ENCODE measurements at places on chromosomes 1 and 21.

DNA sequence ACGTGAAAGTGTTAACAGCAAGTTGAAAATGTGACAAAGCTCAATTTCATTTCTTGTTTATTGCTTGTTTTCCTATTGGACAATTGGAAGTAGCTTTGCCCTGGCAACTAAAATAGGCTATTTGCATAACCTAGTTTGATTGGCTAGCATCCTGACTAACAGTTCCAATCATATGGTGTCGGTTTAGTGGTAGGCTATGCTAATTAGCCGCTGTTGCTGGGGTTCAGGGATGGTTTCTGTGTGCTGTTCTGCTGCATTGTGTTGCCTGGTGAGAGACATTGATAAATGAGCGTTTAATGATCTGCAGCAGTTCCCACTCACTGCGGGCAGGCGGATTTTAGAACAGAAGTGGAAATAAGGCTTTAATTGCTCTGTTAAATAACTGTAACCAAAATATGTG lies 68.5 kb downstream of the DYRK1A start:
- peak; percentile 71 for DNase-seq

- no peak for DNase-seq
Observed at GRCh38 chr1:58156124-58156468, 390.4 kb downstream of the OMA1 start.

DNA sequence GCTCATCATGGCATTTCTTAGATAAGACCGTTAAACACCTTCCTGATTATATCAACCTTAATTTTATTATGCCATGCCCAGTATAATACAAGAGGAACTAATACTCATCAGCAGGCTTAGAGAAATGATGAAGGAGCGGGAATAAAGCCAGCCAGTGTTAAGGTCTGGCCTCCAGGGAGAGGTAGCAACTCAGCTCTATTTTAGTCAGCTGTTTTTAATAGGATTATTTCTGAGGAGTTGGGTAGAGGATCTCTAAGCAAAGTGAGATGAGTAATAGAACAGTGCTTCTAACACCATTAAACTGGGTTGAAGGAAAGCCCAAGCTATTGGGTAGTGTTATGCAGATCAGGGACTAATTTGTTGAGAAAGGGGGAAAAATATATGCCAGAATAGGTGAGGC lies 921.5 kb downstream of the TTLL7 start:
- no peak for DNase-seq

DNA sequence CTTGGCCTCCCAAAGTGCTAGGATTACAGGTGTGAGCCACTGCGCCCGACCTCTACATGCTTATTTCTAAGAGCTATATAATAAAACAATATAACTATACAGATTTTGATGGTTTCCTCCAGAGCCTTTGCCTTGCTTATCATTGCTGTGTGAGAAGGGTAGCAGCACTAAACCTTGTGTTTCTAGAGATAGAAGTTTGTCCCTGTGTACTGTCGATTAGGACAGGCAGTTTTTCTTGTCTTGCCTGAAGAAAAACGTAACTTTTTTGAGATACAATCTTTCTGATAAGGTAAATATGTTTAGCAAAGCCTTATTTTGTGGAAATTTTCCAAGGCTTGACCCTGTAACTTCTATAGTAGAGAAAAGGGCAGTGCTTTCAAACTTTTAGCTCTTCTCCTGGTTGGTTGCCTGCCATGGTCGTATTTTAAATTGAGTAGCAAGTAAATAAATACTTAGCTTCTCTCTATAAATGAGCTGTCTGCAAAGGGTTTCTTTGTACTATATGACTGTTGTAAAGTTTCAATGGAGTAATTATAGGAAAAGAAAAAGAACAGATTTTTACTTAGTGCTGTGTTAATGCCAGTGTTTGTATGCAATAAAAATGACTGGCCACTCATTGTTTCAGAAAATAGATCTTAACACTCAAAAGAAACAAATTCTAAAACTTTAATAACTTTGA lies 86.4 kb upstream of the CACYBP start:
- DNase-seq = no peak

DNA sequence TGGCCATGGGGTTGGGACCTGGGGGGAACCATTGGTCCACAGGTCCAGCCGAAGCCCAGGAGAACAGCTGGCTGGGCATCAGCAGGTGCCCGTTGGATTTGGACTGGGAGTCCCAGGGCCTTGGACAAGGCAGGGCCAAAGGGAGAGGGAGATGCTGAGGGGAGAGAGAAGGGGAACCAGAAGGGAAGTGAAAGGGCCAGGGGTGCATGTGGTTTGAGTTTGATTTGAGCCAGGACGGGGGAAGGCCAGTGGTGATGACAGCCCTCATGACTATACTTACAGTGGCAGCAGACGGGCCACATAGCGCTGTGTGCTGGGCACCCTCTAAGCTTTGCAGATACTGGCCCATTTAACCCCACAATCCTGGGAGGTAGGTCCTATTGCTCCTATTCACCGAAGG lies 18.8 kb downstream of the AGRN start:
- DNase-seq = no peak

DNA sequence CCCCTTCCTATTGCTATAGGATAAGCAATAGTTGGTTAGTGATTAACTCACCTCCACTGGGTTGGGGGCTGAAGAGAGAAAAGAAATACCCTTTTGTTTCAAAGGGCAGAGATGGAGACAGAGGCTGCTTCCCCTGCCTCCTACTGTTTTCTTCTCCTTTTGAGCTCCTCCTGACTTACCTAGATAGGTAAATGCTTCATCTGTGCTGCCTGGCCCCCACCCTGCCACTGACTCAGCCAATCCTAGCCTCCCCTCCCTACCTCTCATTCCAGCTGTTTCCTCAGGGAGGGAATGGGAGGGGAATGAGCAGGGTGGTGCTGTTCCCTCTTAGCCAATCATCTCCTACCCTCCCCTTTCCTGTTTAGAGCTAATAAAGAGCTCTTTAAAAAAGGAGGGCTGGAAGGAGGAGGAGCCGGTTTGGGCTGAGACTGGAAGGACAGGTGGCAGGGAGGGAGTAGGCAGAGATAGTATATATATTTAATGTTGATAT lies at the start of gene C1orf116:
TSS of gene C1orf116 (minus strand) at position 229 of the 490 bp plus-strand sequence. CDS start 5,158 bp downstream, outside the sequence.
- DNase-seq = no peak

GRCh38 chr1:159436469-159436868 lies 3.1 kb upstream of the OR10J1 start:
- no peak for DNase-seq

- no peak for DNase-seq
Observed at GRCh38 chr1:59645893-59646292, 168.9 kb upstream of the HOOK1 start.

GRCh38 chr1:237779356-237779755 lies 111.4 kb downstream of the ZP4 start:
- DNase-seq = no peak

GRCh38 chr1:175152006-175152652 lies 40.4 kb downstream of the KIAA0040 start:
- peak; percentile 71 for DNase-seq

DNA sequence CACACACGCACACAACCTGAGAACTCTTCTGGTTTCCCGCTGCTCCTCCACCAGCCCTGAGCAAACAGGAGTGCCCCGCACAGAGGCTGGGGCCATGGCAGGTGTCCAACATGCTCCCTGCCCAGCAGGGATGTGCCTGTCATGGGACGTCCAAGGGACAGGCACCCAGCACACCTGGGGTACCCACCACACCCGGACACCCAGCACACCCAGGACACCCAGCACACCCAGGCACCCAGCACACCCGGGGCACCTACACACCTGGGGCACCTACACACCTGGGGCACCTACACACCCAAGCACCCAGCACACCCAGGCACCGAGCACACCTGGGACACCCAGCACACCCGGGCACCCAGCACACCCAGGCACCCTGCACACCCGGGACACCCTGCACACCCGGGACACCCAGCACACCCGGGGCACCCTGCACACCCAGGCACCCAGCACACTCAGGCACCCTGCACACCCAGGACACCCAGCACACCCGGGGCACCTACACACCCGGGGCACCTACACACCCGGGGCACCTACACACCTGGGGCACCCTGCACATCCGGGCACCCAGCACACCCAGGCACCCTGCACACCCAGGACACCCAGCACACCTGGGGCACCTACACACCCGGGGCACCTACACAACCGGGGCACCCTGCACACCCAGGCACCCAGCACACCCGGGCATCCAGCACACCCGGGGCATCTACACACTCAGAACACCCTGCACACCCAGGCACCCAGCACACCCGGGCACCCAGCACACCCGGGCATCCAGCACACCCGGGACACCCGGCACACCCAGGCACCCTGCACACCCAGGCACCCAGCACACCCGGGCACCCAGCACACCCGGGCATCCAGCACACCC lies 37.9 kb downstream of the UBE2G2 start:
- no peak for DNase-seq

GRCh38 chr1:236687273-236687672 lies 974 bp downstream of the ACTN2 start:
- no peak for DNase-seq

DNA sequence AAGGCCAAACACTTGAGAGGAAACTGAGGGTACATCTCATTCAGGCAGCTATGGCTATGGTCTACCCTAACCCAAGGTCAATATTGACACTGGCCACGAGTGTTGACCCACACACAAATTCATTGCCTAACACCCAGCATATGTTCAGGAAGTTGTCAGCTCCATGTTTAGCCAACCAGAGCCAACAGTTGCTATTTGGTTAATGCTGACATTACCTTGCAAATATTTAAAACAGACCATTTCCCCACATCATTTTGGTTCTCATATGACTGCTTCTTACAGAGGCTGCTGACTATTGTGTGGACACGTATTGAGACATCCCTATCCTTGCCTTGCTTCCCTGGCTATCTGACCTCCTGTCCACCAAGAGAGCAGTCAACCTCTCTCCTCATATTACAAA lies 97.3 kb downstream of the LMX1A start:
- no peak for DNase-seq

- DNase-seq = no peak
Observed at GRCh38 chr1:184393962-184394361, 7.1 kb downstream of the C1orf21 start.

- DNase-seq = peak; percentile 29
Observed at GRCh38 chr1:42747125-42747524, 7.1 kb upstream of the CLDN19 start.

DNA sequence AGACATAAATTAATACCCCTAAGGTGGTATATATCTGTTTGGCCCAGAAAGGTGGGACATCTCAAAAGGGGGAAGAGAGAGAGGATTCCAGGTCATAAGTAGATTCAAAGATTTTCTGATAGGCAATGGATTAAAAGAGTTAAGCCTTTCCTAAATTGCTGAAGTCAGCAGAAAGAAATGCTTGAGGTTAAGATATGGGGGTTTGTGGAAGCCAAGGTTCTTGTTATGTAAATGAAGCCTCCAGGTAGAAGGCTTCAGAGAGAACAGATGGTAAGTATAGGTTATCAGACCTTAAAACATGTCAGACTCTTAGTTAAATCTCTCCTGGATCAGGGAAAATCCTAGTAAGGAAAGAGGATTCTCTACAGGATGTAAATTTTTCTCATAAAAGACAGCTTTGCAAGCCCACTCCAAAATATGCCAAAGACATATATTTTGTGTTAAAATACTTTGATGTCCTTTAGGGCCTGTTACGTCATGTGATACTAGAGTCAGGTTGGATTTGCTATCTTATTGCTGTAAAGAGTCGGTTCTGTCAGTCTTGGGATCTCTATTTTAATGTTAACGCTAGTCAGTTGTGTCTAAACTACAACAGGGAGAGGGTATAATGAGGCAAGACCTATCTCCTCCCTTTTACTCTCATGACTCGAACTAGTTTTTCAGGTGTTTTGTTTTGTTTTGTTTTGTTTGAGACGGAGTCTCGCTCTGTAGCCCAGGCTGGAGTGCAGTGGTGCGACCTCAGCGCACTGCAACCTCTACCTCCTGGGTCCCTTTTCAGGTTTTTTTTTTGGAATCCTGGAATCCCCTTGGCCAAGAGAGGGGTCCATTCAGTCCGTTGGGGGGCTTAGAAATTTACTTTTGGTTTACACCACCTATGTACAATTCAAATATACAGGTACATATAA lies 30.6 kb downstream of the RGS2 start:
- DNase-seq = no peak

GRCh38 chr1:173555651-173556305 lies 47.1 kb downstream of the SLC9C2 start:
- no peak for DNase-seq

DNA sequence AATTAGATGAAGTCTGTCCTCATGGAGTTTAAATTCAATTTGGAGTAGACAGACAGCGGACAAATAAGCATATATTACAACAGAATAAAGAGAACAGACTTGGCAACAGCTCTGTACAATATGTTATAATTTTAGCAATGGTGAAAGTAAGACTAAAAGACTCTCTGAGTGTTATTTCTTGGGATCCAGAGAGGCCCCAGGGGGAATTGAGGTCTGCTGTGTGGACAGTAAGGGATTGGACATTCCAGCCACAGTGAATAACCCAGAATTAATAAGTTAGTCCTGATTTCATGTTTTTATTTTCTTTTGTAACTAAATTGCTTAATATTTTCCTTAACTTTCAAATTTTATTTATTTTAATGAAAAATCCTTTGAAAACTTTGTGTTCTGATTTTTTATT lies 101.7 kb downstream of the PATJ start:
- no peak for DNase-seq

DNA sequence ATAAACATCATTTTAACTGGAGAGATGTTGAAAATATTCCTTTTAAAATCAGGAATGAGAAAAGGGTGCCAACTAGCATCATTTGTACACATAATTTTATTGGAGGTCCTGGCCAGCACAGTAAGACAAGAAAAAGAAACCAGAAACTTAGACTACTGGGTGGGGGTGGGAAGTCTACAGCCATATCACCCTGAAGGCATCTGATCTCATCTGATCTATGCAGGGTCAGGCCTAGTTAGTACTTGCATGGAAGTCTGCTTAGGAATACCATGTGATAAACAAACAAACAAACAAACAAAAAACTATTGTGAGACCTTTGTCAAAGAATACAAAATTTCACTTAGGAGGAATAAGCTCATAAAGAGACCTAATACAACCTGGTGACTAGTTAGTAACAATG lies 54.2 kb downstream of the EIF2B3 start:
- no peak for DNase-seq

GRCh38 chr1:56193656-56194055 lies 385.7 kb downstream of the PLPP3 start:
- no peak for DNase-seq

DNA sequence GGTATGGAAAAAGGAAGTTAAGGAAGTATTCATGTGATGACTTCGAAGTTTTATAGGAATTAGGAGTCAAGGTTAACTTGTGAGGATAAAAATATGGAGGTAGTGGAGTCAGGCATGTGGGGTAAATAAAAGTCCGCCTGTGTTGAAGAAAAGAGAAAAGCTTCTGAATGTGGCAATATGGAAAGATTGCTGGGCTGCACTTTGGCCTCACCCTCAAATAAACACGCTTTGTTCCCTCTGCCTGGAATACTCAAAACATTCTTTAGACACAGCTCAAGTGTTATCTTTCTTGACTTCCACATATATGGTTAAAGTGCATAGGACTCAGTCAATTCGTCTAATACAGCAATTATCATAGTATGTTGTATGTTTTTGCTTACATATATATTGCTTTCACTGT lies 137.7 kb downstream of the PLA2G4A start:
- DNase-seq = no peak

GRCh38 chr1:179366093-179366800 lies 476 bp downstream of the AXDND1 start:
- no peak for DNase-seq

- no peak for DNase-seq
Observed at GRCh38 chr1:156461781-156462647, 38.6 kb downstream of the MEF2D start.

All from CD4-positive, alpha-beta T cell treated with Interleukin-4 for 4 hours (primary cell).